Cardiac ventricle fibroblast (primary cell): ENCODE measurements at places on chromosomes 2 and 18. TPM values are rescaled to one million over a fixed set of nuclear protein-coding genes. Genes with fewer than 3 reads are reported as not detected.

Gene CRYGD
- not detected in 2 replicates for total RNA-seq

Gene TRABD2A
- 3.3 and 5.6 TPM in 2 replicates for total RNA-seq

Gene CCBE1
- total RNA-seq = 11.7 and 18.4 TPM in 2 replicates

Gene TNFAIP6
- total RNA-seq = 19.3 and 29.5 TPM in 2 replicates

Gene IFT172
- 10.6 and 21.5 TPM in 2 replicates for total RNA-seq

Gene OXER1
- not detected in 2 replicates for total RNA-seq

Gene SLC40A1
- total RNA-seq = 19.7 and 21.3 TPM in 2 replicates

Gene SIX3
- total RNA-seq = not detected in 2 replicates

Gene NLRC4
- not detected in 2 replicates for total RNA-seq

Gene LCT
- total RNA-seq = not detected in 2 replicates

Gene RPRM
- total RNA-seq = not detected in 2 replicates

Gene CNNM4
- 2.2 and 2.4 TPM in 2 replicates for total RNA-seq

Gene FER1L5
- total RNA-seq = 0.10 and 0.37 TPM in 2 replicates

Gene ACOXL
- total RNA-seq = not detected in 2 replicates

Gene FOXD4L1
- total RNA-seq = 0.15 TPM in 1 of 2 replicates, not detected in the other

Gene APCDD1
- total RNA-seq = 27.2 and 63.5 TPM in 2 replicates

Gene COL4A3
- 2.6 and 4.2 TPM in 2 replicates for total RNA-seq

Gene CHRNA1
- 0.10 TPM in 1 of 2 replicates, not detected in the other for total RNA-seq

Gene FEV
- not detected in 2 replicates for total RNA-seq

Gene CCDC74B
- 7.4 and 22.7 TPM in 2 replicates for total RNA-seq

Gene ALK
- not detected in 2 replicates for total RNA-seq

Gene LDAH
- 11.5 and 16.2 TPM in 2 replicates for total RNA-seq
